NCI-H774 (cell line): ENCODE measurements at places on chromosomes 7 and 10.

- no peak for DNase-seq
These were observed 946 bp upstream of the RASGEF1A start for GRCh38 chr10:43267811-43268210.

DNA sequence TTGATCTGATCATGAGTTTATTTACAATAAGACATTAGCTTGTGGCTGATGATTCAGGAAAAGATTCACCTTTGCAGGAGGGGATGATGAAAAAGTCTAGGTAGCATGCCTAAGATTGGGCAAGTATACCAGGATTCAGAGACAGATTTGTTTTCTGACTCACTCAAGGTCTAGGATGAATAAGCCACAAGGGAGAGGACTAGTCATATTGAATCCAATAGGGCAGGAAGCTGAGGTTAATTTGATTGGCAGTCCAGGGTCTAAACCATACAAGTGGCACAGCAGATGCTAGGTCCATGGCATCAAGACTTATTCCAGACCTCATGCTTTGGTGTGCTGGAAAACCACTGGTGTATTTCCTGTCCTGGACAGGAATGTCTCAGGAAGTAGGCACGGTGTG lies 1133.4 kb downstream of the XPNPEP1 start:
- DNase-seq = no peak

DNA sequence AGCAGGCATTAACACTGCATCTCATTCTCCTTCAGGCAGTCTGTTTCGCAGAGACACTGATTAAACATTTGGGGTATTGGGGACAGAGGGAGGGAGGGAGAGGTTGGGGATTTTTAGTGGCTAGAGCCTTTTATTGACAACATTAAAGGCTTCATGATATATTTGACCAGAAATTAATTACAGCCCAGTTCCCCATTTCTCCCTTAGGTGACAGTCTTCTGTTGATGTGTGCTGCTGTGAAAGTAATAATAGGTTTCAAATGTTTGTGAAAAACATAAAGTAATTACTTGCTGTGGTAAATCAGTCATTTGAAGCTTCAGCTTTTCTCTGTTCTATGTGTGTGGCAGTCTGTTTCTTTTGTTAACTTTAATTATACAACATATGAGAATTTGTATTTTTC lies 105.3 kb upstream of the LRGUK start:
- DNase-seq = no peak

DNA sequence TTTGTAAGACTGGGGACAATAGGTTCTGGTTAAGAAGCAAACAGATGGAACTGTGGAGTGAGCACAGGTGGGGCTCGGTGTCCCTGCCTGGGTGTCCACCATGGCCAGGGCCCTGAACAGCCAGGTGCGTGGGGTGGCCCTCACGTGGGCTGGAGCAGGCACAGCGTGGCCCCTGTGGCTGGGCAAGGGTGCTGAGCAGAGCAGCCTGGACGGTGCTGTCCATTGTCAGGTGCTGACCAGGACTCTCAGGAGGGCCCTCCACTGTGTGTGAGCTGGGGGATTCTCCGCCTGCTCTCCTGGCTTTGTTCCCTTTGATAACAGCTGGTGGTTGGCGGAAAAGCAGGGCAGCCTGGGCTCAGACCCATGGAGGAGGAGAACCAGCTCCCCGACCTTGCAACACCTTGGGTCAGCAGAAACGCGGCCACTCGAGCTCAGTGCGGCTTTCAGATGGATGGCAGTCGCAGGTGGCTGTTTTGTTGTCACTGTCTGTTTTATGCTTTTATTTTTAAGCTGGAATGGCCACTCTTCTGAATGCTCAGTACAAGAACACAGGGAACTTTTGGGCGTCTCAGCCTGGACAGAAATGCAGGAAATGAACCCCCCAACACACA lies 273.9 kb upstream of the ADARB2 start:
- DNase-seq = no peak

DNA sequence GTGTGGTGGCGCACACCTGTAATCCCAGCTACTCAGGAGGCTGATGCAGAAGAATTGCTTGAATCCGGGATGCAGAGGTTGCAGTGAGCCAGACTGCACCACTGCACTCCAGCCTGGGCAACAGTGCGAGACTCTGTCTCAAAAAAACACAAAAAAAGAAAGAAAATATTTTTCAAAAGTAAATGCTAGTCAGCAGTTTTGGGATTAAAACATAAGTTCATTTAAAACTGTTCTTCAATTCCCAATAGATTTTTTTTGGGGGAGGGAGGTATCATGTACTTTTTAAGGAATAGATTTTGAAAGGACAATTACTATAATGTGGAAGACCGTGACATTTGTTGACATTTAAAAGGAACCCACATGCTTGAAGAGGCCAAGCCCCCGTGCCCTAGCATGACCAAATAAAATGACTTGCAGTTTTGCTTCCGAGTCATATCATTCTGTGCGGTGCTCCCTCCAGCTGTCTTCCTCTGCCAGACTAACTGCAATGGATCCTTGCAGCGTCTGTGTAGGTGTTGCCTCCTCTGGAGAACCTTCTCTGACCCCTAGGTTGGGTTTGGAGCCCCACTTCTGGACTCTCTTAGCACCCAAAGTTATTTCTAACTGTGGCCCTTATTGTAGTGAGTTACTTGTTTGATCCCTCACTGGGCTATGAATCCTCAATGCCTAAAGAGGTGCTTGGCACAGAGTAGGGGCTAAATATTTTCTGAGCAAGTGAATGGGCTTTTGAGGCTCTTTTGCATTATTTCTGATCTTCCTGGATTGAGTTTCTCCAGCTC lies 17.4 kb upstream of the HPS1 start:
- DNase-seq = no peak

- DNase-seq = no peak
These were observed 147.1 kb downstream of the RNF216 start for GRCh38 chr7:5634107-5634950.

DNA sequence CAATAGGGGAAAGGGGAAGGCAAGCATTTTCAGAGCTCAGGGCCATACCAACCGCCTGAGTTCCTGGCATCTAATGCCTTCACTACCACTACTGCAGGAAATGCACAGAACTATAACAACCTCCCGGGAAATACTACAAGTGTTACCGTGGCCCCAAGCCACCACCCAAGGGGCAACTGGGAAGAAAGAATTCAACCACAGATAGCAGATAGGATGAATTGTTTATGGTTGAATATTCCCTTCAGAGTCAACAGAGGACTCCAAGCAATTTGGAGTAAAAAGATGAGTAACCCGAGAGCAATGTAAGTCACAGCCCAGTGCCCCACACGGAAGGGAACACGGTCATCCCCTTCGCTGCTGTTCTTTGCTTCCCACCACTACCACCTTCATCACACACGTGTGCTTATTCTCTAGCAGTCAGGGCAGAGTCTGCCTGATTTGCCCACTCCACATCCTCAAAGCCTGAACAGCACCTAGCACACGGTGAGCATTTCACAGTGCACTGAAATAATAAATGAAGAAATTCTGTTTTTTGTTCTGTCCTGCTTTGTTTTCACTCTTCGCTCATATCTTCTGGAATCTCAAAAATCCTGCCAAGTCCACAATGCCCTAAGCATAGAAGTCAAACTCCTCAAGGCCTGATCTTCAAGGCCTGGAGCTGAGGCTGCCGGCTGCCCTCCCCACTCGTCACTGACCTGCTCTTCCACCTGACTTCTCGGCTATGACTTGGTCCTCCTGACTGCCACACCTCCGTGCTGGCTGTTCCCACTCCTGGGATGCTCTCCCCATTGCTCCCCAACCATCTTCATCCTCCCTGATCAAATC lies 221.1 kb downstream of the KCNMA1 start:
- DNase-seq = no peak

- no peak for DNase-seq
These were observed 817 bp downstream of the MLLT10 start for GRCh38 chr10:21534604-21535493.

DNA sequence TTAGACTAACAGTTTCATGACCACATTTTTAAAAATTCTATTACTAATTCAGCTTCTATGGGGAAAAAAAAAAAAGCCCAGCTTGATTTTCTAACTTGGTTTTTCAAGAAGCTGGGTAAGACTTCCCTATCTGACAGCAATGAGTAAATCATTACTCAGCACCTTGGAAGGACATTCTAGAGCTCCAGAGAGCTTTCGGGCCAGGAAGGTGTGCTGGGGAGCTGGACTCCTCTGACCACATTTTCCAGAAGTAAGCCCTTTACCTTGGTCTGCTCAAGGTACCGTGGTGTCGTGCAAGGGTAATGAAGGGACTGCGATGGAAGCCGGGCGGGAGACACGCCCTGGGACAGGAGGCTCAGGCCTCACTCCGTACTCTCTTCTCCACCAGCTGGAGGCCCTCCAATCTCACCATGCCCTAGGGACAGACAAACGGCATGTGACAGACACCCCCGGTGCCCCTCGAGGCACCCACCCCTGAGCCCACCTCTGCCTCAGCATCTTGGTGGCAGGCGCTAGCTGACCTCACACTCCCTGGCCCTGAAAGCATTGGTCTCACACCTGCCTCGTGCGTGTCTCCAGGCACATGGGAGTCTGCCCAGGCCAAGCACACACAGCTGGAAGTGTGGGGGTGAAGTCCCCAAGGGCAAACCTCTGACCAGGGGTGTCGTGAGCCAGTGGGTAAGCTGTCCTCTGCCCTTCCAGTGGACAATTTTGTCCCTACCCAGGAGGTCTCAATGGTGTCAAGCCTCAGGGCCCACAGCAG lies 152.1 kb downstream of the OAT start:
- DNase-seq = no peak

DNA sequence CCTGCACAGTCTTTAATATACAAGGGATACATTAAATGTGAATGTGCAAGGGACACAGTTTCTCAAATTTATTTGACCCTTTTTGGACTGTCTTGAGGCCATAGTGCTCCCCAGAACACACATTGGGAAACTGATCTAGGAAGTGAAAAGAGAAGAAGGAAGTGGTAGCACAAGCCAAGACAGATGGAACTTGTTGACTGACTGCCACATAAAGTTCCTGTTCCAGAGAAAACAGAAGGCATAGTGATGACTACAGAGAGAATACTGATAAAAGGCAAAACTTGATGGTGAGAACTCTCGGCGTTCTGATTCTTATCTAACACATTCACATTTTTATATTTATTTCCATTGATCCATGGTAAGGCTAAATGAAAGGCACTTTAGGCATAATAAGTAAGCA lies 1216.4 kb downstream of the CNTNAP2 start:
- no peak for DNase-seq
